ENCODE measurements at places on chromosomes 1 and 21.

DNA sequence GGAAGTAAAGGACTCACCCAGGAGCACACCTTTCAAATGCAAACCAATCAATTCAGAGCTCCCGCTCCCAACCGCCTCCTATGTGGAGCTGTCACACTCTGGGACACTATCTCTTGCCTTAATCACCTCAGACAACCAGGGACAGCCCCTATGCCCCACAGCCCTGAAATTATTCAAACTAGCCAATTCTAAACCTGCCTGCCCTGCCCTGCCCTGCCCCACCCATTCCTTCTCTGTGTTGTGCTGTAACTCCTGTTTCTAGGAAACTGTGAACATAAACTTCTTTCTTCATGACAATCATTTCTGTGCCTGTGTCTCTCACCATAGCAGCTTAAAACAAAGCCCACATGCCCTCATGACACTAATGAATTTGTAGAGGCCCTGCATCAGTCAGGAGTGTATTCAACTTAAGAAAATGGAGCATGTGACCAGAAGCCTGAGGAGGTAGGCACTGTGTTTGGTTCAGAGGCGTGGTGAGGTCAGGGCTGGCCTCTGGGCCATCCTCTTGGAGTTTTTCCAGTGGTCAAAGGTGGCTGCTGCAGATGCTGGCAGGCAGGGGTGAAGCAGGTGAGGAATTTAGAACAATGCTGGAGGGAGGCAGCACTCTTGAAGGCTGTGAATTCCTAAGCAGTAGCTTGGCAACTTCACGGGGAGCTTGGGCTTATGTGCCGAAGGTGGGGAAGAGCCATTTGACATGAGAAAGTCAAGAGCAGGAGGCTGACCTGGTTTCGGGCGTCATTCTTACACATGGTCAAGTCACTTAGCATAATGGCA lies 74.5 kb downstream of the RHOU start:
- DNase-seq, result no peak

GRCh38 chr1:118481126-118481525 lies 296.1 kb upstream of the SPAG17 start:
- no peak for DNase-seq

DNA sequence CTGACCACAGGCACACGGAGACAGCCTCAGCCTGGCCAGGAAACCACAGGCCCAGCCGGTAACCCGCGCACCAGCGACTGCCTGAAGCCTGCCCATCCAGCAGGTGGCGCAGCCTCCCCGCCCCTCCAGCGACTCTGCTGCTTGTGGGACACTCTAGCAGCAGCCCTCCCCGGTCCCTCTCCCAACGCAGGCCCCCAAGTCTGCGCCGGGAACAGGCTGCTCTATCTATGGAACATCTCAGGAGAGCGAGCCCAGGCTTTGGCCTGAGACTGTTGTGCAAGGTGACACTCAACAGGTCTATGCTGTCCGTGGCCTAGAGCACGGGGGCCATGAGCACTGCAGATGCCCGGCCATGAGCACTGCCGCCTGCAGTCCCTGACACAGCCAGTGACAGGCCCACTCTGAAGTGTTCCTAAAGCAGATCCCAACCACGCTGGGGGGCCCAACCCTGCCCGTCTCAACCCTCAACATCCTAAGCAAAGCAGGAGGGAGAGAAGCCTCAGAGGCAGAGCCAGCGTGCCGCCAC lies 28.4 kb downstream of the WDR4 start:
- no peak for DNase-seq

DNA sequence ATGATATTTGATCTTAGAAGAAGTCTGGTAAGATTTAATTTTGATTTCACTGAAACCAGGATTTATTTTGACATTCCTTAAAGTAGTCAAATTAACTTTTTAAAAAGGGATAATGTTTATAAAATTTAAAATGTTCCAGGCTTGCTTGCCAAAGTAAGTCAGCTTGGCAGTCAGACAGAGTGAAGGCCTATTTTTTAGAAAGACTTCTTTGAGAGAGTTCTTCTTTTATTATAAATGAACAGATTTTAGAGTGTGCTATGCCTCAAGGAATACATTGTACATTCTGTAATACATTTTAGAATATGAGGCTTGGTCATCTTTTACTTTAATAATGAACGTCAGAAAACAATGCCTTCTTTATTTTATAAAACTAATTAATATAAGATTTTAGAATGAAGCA lies 138.7 kb downstream of the DISP1 start:
- DNase-seq, result no peak

- DNase-seq, result peak; percentile 78
These were observed 926 bp upstream of the MRPL55 start for GRCh38 chr1:228109962-228110488.

DNA sequence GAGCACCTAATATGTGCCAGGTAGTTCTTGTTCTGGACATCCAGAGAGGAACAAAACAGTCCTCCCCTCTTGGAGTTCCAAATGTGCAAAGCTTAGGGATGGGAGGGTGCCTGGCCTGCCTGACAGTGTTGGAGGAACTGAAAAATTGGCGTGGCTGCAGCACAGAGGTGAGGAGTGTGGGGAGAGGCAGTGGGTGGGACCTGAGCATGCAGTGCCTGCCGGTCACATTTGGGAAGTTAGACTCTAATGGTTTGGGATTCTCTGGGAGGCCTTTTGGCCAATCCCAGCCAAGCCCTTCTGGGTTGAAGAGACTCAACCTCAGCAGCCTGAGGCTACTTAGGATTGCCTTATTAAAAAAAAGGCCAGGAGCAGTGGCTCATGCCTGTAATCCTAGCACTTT lies 2.3 kb upstream of the TCEA3 start:
- no peak for DNase-seq

- DNase-seq, result no peak
These were observed 821 bp upstream of the KHDRBS1 start for GRCh38 chr1:32012709-32013385.

DNA sequence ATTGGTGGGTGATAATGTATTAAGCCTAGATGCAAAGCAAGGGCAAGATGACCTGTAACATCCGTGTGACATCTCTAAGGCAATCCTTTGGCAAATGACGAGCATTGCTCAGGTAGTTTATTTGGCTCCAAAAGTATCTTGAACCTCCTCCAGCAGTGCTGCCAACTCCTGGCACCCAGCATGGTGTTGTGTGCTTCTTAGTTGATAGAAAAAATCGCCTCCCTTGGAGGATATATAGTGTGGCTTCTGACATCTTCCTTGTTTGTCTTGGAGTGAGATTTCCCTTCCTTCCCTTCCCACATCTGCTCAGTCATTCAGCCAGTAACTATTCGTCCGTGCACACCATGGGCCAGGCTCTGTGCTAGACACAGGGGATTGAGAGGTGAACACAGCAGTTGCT lies 121.8 kb downstream of the TOMM20 start:
- DNase-seq, result no peak

GRCh38 chr1:50750021-50750619 lies 209.9 kb downstream of the FAF1 start:
- no peak for DNase-seq
